Natural killer cell treated with Interleukin-12 subunit alpha and Interleukin-12 subunit beta and Interleukin-15 and Interleukin-18, amount 100 ng/mL, for 72 hours (primary cell): ENCODE measurements at places on chromosomes 1 and 21. TPM values are rescaled to one million over a fixed set of nuclear protein-coding genes. Genes with fewer than 3 reads are reported as not detected.

Gene AMY2A
- total RNA-seq: not detected

Gene AMY1A
- not detected for total RNA-seq

Gene CLIC6
- total RNA-seq: 0.50 TPM

DNA sequence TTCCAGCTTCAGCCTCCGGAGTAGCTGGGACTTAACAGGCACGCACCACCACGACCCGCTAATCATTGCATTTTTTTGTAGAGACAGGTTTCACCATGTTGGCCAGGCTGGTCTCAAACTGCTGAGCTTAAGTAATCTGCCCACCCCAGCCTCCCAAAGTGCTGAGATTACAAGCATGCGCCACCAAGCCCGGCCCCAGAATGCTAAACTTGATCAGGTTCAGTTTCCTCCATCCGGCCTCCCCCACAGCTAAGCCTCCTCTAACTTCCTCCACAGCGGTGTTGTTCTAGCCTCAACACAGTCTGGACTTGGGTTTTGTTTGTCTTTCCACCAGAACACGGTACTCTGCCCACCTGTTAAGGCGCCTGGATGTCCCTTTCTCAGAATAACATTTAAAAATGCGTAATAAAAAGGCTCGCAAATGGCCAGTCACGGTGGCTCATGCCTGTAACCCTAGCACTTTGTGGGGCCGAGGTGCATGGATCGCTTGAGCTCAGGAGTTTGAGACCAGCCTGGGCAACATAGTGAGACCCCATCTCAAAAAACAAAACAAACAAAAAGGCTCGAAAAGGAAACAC is 2.4 kb downstream of the PARP1 start:
- DNase-seq: no peak

- DNase-seq: no peak
Observed at GRCh38 chr1:154607106-154607608, 829 bp downstream of the ADAR start.

- no peak for DNase-seq
Observed at GRCh38 chr1:38210895-38211177, 164.2 kb upstream of the POU3F1 start.

- no peak for DNase-seq
Observed at GRCh38 chr1:111911776-111912515, 77.5 kb downstream of the KCND3 start.

- no peak for DNase-seq
Observed at GRCh38 chr1:7846656-7847055, 6.2 kb downstream of the UTS2 start.

DNA sequence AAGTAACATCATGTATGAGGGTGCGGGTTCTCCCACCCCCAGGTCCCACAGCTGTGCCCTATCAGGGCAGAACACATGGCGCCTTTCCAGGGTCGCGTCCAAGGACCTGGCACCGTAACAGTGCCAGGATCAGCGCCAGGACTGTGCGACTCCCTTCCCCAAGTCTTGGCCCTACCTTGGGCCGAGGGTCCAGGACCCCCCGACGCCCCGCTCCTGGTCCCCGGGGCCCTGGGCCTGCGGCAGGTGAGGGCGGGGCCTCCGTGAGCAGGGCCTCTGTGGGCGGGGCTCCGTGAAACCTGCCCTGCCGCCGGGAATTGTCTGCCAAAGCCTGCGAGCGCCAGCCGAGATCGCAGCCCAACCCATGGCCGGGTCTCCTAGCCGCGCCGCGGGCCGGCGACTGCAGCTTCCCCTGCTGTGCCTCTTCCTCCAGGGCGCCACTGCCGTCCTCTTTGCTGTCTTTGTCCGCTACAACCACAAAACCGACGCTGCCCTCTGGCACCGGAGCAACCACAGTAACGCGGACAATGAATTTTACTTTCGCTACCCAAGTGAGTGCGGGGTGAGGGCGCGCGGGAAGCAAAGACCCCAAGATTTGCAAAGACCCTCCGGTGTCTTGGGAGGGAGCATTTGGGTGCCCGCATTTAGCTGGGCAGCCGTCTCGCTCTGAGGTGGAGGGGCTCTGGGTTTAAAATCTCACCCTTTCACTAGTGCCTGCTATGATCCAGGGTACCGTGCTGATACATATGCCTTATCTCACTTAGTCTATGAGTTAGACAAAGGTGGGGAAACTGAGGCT is at the start of gene RHBG:
TSS of gene RHBG (plus strand) at position 323 of the 796 bp plus-strand sequence. CDS start at position 362, 39 bp downstream.
- no peak for DNase-seq

DNA sequence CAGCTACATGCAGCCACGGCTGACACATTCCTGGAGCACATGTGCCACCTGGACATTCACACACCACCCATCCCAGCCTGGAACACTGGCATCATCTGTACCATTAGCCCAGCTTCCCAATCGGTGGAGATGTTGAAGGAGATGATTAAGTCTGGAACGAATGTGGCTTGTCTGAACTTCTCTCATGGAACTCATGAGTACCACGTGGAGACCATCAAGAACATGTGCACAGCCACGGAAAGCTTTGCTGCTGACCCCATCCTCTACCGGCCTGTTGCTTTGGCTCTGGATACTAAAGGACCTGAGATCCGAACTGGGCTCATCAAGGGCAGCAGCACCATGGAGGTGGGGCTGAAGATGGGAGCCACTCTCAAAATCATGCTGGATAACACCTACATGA is 25.0 kb upstream of the TRIM33 start:
- no peak for DNase-seq

DNA sequence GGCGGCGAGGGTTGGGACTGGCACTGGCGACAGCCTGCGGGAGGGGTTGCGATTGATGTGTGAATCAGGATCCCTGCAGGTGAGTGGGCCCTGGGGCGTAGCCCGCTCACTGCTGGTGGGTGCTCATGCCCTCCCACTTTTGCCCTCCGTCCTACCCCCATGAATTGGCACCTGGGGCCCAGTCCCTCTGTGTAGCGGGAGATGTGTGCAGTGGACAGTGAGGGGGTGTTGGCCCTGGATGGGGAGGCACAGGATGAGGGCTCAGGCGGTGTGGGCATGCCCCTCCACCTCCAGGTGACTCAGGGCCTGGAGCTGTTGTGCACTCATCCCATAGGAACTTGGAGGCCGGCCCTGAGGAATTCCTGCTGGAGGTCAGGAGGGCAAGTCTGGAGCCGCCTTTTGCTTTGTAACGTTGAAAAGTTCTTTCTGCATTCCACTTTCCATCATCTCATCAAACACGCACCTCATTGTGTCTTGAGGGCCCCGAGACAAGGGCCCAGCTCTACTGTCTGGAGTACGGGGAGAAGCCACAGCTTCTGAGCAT is 3.0 kb downstream of the PEAR1 start:
- DNase-seq: no peak

Gene TAF13
- total RNA-seq: 28.1 TPM

- no peak for DNase-seq
Observed at GRCh38 chr1:213997038-213997771, 9.4 kb downstream of the PROX1 start.

GRCh38 chr21:43956670-43957035 is 55.5 kb upstream of the TRAPPC10 start:
- no peak for DNase-seq

Gene KRTAP10-11
- total RNA-seq: not detected

Gene PCBP3
- 0.43 TPM for total RNA-seq

- no peak for DNase-seq
Observed at GRCh38 chr1:8090241-8090702, 64.2 kb upstream of the ERRFI1 start.

DNA sequence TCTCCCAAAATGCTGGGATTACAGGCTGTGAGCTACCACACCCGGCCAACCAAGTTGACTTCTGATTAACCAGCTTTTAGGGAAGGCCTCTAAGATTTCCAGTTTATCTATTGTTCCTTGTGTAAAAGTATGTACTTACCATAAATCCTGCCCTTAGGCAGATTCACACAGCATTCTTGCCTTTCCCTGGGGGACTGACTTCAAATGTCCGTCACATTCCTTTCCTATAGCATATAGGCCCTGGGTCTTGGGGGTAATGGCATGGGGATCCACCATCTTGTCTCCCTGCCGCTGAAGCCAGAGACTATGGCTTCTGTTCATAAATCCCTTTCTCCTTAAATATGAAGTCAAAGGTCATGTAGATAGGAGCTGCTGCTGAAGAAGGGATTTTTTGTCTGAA is 872 bp upstream of the PINK1 start:
- no peak for DNase-seq

DNA sequence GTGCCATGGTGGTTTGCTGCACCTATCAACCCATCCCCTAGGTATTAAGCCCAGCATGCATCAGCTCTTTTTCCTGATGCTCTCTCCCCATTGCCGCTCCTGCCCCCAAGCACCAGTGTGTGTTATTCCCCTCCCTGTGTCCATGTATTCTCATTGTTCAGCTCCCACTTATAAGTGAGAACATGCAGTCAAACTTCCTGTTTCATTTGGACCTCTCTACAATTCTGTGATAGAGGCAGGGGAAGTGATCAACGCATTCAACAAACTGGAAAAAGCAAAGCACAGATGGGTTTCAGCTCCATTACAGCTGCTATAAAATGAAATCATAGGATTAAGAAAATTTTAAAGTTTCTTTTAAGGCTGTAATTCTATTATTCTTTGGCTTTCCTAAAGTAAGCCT is 23.3 kb upstream of the CD55 start:
- DNase-seq: no peak

DNA sequence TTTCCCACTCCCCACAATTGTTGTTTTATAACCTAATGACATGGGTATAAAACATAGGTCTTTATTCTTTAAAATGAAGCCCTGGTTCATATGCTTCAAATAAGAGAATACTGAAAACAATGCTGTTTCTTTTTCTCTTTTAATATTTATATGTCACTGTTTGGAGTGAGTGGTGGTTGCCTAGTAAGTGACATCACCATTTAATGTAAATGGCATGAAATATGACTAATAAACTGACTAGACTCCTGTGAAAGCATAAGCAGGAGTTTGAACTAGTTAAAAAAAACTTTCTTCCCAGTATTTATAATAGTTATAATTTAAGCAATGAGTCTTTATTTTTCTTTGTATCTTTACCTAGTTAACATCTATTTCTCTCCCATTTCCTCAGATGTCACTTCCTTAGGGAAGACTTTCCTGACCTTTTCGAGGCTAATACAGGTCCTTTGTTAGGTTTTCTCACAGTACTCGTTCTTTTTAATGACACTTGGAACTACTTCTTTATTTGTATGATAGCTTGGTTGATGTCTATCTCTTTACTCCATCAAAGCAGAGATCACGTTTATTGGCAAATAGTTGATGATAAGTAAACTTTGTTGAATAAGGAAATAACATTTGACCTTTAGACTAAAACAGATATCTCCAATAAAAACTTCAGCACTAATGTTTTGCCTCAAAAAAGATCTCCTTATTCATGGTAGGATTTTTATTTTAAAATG is 105.4 kb upstream of the PDC start:
- DNase-seq: no peak

Gene DPT
- total RNA-seq: not detected

- no peak for DNase-seq
Observed at GRCh38 chr1:217889401-217889800, 258.3 kb downstream of the SPATA17 start.

DNA sequence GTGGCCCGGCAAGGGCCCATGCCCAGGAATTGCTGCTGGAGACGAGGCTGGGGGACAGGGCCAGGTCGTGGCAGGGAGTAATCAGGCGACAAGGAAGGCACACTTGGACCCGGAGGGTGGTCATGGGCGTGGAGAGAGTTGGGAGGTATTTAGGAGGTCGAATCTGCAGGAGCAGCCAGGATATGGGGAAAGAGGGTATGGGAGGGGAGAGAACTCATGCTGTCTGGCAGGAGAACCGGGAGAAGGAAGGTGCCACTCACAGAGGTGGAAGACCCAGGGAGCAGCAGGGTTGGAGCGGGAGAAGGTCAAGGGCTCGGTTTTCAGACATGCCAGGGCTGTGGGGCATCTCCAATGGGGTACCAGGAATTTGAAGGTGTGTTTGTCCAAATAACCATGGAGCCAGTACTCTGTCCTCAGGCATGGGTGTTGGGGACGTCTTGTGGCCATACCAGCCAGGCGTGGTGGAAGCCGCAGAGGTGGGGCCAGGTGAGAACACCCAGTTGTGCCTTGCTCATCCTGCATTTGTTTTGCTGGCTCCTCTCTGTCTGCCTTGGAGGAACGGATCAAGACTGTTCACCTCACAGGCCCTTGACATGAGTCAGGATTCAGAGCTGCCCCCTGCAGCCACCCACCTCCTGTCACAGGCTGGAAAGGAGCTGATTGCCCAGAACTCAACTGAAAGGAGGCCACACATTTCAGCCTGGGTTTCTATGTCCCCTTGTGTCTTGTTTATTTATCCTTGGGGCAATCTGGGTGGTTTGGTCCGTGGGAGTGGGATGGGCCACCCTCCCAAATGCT is 111.6 kb downstream of the SPSB1 start:
- DNase-seq: no peak

DNA sequence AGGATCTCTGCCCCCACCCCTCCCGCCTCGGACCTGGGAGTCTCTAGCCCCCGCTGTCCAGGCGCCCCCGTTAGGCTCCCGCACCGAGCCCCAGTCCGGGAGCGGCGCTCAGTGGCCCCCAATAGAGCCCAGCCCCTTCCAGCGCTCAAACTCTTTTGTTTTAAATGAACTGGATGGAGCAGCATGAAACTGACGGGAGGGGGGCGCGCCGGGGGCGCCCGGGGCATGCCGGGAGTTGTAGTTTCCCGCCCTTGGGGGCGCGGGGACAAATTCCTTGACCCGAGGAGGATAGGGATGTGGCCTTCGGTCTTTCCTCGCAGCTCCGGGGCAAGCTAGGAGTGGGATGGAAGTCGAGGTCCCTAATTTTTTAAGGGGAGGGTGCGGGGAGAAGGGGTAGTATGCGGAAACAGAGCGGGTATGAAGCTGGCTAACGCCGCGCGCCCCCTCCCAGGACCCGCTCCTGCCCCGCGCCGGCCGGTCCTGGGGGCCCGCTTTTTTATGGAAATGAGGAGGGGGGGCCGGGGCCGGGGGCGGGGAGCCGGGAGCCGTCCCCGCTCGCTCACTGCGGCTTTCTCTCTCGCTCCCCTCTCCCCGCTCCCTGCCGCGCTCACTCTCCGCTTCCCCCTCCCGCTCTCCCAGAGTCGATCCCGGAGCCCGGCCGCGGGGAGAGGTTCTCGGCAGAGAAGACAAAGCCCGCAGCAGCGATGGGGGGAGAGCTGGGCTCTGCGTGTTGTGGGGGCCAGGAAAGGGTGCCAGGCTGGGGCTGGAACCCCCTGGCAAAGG is at the start of gene MEX3A:
TSS of gene MEX3A (minus strand) at position 157 of the 783 bp plus-strand sequence. CDS start 467 bp downstream, outside the sequence.
- DNase-seq: peak; percentile 77

Gene CHIA
- total RNA-seq: not detected

DNA sequence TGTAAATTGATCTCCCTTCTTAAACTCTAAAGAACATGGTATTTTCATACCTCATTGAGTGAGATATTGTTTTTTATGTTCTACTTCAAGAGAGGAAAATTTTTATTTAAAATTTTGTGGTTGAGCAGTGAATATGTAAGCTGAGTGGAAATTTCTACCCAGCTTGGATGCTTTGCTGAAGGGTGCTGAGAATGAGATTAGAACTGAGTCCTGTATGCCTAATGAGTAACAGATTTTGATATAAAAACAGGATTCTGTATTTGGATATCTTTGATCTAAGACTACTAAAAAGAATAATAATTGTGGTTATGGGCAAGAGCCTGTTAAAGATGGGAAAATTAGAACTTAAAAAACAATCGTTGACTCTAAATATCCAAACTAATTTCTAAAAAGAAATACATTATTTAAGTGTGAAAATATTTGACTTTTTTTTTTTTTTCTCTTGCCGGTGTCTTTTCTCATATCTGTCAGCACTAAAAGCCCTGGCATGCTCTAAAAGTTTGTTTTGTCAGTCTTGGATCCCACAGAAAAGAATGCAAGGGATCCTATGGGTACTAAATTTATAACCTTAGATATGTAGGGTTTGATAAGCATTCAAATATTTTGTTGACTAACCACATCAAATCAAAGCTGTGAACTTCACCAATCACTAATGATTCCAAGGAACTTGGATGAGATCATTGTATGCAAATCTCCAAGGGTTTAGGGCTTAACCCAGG is 652.3 kb downstream of the PTPRC start:
- DNase-seq: no peak

GRCh38 chr1:204130981-204131892 is 20.6 kb downstream of the ETNK2 start:
- DNase-seq: no peak
